ENCODE measurements at places on chromosomes 11 and 22.
A peak's percentile ranks its signal among the peaks of the same experiment; 100 is the strongest.

- no peak for DNase-seq
Measured at GRCh38 chr11:11960687-11961086, 47.7 kb downstream of the DKK3 start.

DNA sequence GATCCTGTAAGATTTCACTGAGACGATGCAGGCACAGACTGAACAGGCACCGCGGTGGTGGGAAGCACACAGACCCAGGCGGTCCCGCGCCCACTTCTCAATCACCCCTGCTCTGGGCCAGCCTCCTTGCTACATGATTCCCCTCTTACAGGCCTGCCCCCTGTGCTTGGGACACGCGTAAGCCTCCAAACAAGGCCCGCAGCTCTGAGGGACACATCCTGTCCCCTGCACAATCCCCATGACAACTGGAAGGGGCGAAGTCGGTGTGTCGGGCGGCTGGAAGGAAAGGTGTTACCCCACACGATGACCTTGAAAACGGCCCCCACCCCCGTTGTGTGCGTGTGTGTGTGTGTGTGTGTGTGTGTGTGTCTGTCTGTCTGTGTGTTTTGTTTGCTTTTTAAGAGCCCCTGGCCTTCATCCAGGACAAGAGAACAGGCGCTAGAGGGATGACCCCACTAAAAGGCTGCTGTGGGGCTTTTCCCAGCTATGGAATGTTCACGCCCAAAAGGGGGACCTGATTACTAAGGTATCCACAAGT, 13.1 kb downstream of the CELSR1 start:
- no peak for DNase-seq

DNA sequence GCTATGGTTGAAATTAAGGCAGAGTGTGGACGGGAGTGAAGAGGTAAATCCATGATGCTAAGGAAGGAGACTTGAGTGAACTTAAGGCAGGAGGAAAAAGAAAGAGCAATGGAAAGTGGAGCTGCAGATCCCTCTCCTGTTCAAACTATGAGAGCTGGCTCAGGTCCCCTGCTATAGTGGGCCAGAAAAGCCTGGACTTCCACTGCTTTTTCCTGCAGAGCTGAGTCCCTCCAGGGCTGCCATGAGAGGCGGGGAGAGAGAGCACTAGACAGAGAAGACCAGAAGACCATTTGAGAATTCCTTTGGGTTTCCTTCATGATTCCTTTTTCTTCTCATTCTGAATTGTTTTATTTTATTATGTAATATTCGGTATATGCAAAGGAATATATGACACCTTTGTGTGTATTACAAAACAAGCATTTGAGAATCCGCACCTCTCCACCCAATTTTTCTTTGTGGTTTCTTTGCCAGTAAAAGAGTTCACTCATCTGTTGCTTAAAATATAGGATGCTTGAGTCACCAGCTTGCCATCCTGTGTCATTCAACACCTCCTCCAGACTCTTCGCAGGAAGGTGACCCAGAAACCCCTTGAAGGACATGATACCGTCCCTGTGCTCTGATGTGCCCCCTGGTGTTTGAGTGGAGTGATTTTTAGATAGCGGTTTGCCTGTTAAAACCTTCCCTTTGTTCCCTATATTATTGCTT, 24.4 kb downstream of the SREBF2 start:
- no peak for DNase-seq

DNA sequence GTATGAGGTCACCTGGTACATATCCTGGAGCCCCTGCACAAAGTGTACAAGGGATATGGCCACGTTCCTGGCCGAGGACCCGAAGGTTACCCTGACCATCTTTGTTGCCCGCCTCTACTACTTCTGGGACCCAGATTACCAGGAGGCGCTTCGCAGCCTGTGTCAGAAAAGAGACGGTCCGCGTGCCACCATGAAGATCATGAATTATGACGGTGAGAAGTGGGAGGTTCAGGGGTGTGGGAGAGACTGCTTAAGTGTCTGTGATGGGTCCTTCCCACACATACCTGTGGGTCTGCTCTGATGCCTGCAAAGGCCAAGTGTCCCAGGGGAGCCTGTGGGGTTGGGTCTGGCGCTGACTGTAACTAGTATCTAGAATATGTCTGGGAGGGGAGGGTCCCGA, 3.9 kb downstream of the APOBEC3G start:
- no peak for DNase-seq

- no peak for DNase-seq
Measured at GRCh38 chr11:30431127-30431814, 108.4 kb downstream of the ARL14EP start.

- no peak for DNase-seq
Measured at GRCh38 chr11:79637219-79637618, 196.4 kb upstream of the TENM4 start.

DNA sequence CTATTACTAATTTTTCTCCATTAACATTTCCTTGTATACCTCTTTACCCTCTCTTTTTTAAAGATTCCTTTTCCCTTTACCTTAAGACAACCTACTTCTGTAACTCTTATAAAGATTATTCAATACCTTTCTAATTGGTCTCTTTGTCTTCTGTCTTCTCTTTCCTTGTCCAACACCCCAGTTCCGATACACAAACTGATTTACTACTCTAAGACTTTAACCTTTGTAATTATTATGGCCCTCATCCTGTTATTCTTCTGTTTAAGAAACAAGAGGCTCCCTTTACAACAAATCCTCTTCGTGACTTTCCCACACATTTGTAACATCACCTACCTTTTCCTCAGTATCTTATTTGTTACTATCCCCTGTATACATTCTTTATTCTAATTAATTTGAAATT, 81.8 kb downstream of the TTC17 start:
- DNase-seq, result no peak

- DNase-seq, result no peak
Measured at GRCh38 chr11:12577725-12578644, 96.2 kb upstream of the TEAD1 start.

DNA sequence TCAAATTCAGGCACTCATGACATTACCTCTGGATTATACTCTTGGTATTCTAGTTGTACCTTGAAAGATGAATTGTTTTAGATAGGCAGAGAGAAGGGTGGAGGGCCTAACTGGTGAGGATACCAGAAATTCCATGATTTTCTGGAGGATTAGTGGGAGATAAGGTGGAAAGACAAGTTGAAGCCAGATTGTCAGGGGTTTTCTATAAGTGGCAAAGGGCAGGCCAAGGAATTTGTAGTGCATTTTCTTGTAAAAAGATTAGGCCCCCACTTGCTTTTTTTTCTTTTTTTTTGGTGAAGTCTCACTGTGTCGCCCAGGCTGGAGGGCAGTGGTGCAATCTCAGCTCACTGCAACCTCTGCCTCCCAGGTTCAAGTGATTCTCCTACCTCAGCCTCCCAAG, 28.4 kb upstream of the PRDM10 start:
- no peak for DNase-seq

GRCh38 chr22:32801537-32802236, at the start of gene TIMP3:
TSS of gene TIMP3 (plus strand) at chr22:32801705. CDS start at chr22:32802002, 297 bp downstream.
- peak; percentile 86 for DNase-seq

GRCh38 chr22:25059438-25059837, 106.9 kb downstream of the KIAA1671 start:
- no peak for DNase-seq

DNA sequence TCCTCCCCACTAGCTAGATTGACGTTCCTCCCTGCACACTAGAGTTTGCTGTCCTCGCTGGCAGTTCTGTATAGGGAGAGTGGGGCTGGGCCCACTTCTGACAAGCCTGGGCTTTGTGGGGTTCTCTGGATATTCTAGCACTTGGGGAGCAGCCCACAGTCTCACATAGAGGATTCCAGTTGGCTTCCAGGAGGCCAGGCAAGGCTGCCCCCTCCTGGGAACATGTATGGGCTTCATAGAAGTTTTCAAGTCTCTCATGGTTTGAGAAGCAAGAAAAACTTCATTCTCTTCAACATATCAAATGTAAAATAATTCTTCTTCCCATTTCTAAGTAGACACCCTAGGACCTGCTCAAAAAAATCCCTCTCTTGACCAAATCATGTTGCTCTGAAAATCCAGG, 87.5 kb downstream of the NAV2 start:
- DNase-seq, result no peak

- DNase-seq, result no peak
Measured at GRCh38 chr11:85756401-85757200, 54.3 kb downstream of the SYTL2 start.

- no peak for DNase-seq
Measured at GRCh38 chr11:81237139-81237538, 1496.5 kb downstream of the FAM181B start.

GRCh38 chr22:43782448-43782847, 29.7 kb downstream of the EFCAB6 start:
- no peak for DNase-seq

DNA sequence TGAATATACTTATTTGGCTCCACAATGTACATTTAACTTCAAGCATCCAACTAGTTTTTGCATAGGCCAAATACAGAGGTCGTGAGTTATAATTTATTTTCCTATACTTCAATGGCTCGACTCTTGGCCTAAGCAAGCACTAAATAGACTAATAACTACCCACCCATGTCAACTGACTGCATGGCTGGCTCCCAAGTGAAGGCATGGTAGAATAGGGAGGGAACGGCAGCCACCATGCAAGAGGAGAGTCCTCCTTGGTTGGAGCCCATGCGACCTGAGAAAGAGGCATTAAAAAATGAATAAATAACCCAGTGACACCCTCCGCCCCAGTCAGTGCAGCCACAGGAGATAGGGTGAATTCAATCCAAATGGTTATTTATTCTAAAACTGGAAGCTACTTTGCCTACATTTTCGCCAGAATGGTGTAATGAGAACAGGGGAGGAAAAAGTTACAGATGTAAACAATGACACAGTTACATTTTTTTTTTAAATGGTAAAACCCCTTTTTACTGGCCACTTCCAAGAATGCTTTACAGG, 4.9 kb downstream of the GNG3 start:
- DNase-seq, result no peak

DNA sequence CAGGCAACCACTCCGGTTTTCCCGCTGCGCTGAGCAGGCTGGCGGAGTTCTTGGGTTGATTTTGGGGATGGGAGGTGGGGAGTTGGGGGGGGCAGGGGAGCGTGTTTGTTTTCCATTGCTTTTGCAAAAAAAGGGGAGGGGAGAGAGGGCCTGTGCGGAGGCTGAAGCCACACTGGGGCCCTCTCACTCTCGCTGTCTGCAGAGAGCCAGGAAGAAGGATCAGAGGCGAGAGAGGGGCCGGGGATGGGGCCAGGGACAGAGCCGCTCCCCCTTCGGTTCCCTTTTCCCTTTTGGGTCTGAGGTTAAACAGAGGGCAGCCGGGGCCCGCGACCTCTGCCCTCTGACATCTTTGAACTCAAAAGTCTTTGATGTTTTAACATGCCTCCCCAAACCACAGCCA, 17.4 kb upstream of the H19 start:
- DNase-seq, result no peak

DNA sequence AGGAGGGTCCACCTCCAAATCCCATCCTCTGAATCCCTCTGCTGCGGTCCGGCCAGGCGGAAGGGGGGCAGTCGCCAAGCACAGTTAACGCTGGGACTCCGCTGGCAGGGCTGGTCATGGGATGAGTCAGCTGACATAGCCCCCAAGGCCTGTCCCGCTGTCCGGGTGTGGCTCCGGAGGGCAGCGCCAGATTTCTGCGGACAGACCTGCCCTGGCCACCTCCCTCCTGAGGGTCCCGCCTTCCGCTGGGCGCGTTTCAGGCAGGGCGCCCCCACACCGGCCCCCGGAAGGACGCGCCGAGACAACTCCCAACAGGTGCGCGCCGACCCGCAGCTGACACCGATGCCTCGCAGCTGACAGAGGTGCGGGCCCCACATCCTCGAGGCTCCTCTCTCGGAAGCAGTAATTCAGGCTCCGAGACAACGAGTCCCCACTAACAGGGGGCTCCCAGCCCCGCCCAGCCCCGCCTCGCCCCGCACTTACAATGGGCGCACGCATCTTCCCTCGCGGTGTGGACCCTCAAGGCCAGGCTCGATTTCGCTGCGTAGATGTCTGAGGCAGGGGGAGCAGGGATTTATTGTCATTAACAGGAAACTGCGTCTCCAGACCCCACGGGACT, 607 bp downstream of the PLAAT3 start:
- peak; percentile 79 for DNase-seq

Data from hypothalamus (tissue), 51 donors.